ENCODE measurements at places on chromosomes 5 and 9.

DNA sequence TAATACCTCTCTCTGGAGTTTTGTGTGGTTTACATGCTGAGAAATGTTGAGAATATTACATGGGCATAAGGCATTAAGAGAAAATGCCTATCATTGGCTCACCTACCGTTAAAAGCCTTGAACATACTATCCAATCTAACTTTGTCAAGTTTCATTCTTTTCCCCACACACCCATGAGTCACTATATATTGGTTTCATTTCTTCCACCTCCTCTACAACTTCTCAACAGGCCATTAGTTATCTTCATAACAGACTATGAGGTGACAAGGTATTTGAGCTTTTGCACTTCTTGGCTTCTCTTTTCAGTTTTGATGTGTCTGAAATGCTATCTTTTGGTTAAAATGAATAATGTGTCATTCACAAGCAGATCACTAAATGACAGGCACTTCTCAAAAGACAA is 288.0 kb downstream of the KCNN2 start:
- DNase-seq = no peak

DNA sequence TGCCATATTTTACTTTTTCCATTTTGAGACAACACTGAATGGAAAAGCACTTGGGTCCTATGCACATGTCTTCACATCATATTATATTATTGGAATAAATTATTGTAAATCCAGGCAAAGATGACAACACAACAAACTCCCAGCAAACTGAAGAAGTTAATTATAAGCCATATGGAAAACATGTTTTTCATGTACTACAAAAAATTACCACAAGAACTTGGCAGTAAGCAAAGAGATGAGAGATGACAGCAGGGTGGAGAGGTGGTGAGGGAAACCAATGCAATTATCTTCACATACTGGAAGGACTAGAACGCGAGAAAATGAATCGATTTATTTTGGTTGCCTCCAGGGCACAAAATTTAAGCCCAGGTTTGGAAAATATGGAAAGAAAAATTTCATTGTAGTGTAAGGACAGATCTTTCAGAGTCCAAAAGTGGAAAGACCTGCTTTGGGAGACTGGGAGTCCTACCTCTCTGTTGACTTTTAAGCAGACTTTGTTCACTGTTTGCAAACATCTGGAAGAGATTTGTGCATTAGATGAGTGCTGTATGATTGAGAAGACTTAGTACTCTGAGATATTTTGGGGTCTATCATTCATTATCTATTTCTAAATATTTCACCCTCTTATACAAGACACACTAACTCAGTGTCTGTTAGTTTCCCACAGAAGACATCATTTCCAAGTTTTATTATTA is 138.0 kb downstream of the TMEM232 start:
- no peak for DNase-seq

- no peak for DNase-seq
Measured at GRCh38 chr5:32201122-32201753, 27.1 kb upstream of the GOLPH3 start.

- DNase-seq = no peak
Measured at GRCh38 chr9:123615381-123615780, 259.4 kb downstream of the CRB2 start.

DNA sequence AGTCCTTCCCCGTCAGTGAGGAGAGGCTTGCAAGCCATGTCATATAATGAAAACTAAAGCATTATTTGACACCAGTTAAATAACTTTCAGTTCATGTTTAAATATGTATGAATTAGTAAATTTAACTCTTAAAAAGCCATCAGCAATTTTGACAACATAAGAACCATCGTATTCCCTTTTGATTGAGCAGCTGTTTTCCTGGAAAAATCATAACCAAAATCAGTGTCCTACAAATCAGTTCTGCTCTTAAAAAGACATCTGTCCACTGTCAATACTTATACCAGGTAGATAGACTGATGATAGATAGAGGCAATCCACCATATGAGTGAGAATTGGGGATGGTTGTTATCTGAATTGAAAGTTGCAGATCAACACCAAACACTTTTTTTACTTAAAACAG is 2.3 kb downstream of the DIRAS2 start:
- no peak for DNase-seq

GRCh38 chr5:135977375-135977928 is 22.7 kb upstream of the LECT2 start:
- peak; percentile 55 for DNase-seq

Measured in ascending aorta (tissue), 2 donors.